Skeletal muscle tissue (tissue), 5 donors: ENCODE measurements at places on chromosomes 13 and 19. TPM values are rescaled to one million over a fixed set of nuclear protein-coding genes. Genes with fewer than 3 reads are reported as not detected.

SIGLECL1 gene
- total RNA-seq: not detected

CRLF1 gene
- 2.6 TPM for total RNA-seq

ZSCAN4 gene
- not detected for total RNA-seq

ZNF865 gene
- total RNA-seq: 1.0 TPM
